ENCODE measurements at places on chromosomes 1 and 21.
A peak's percentile ranks its signal among the peaks of the same experiment; 100 is the strongest.

DNA sequence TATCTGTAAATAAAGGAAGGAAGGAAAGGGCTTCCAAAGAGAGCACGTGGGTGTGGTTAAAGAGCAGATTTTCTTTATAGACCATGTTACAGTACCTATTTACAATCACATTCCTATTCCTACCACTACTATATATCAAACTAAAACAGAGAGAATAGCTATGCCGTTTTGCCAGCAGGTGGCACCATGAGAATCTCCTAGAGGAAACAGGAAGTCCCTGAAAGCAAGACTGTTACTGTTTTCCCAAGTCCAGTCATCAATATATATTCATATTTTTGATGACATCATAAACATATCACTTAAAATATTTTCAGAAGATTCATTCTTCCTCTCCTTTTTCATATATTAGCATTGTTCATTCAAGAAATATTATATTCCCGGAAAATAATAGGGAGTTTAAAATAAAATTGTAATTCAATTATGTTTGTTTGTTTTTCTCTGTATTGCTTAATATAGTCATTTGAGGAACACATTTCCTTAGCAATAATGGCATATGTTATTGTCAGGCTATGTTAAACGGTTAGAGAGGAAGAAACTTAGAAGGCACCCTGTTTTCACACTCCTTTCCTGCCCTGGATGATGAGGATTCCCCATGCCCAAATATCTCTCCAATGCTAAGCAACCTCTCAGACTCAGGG lies 6.6 kb downstream of the CCDC190 start:
- DNase-seq, result peak; percentile 84

DNA sequence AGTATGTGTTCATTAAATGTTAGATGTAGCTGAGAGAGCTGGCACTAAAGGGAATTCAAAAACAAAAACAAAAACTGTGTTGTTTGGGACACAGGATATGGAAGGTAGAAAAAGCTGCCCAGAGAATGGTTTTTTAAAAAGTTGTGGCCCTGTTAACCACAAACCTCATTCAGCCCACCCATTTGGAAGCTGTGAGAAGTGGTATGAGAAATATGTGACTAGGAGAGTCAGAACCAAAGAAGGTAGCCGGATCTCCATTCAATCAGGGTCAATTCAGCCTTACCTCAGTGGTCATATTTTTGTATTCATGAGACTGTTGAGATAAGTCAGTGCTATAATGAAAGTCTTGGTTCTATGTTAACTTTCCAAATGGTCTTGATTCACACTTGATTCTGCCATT lies 29.8 kb upstream of the CACYBP start:
- no peak for DNase-seq

DNA sequence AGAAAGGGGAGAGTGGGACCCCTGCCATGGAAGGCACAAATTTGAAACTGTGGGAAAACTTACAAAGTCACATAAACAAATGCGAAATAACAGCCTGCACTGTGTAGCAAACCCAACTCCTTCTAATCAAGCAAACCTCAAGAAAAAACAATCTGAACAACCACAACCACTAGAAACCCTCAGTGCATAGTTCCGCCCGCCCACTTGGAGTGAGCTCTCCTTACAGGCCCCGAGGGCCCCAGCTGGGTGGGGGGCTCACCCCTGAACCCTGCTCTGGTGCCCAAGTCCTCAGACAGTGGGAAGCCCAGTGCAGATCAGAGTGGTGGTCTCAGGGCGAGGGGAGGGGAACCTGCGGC lies 931 bp upstream of the MXRA8 start:
- DNase-seq, result no peak

GRCh38 chr21:44929799-44930542 lies 9.3 kb upstream of the ITGB2 start:
- DNase-seq, result no peak

DNA sequence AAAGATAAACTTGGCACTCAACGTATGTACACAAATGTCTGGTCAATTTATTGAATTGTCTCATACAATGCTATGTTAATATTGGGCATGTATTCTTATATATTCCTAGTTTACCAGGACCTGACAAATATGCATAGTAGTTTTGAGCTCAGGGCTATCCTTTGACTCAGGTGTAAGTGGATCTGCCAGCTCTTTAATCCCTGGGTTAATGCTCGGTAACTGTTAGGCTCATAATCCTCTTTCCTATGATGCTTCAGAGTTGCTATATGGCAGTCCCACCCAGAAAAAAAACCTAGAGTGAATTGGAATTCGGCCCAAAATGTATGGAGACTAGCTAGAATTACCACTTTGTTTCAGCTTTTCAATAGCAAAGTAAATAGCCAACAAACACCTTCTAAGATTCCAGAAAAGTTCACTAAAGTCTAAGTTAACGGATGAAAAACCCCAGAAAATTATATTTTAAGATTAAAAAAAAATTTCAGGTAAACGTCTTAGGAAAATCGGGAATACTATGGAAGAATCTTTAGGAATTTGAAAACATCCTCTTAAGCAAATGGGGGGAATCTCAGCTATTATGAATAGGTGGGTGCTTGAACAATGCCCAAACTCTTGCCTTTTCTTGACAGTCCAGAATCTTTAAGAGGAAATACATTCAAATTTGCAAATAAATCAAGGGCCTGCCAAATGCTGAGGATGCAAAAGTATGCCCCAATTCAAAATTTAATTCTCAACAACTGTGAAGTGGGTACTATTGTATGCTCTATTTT lies 10.9 kb downstream of the H3-3A start:
- no peak for DNase-seq

DNA sequence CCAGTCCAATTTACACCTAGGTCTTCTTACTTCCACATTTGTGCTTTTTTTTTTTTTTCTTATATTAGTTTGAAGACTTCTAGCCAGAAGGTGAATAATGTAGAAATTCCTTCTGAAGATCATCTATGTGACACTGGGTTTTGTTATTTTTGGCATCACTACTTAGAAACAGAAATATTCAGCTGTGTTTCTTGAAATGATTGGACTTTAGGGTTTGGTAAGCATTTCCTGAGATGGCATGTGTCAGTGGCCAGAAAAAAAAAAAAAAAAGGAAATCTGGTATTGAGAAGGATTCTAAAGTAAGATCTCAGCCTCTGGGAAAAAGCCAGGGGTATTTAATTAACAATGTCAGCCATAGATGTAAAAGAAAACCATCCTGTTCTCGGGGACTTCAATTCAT lies 43.4 kb upstream of the LRRC8C start:
- DNase-seq, result no peak

DNA sequence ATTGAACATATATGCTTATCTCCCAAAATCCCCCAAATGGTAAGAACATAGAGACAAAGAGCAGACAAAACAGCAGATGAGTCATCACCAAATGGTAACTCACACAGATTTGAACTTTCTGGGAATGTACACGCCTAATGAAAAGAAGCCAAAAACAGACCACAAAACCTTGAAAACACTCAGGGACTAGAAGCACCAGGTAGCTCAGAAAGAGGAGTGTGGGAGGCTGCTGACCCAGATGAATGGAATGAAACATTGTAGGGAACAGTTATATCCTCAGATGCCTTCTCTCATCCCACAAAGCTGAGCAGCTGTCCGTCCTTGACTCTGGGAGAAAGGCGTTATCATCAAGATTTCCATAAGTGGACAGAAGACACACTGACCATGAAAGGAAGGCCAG lies 307.0 kb upstream of the USP25 start:
- no peak for DNase-seq

GRCh38 chr1:174169342-174169741 lies 10.0 kb downstream of the RABGAP1L start:
- DNase-seq, result no peak

GRCh38 chr1:7582460-7582972 lies 188.6 kb upstream of the VAMP3 start:
- no peak for DNase-seq

- no peak for DNase-seq
These were observed 54.4 kb upstream of the SCAF4 start for GRCh38 chr21:31786164-31786920.

DNA sequence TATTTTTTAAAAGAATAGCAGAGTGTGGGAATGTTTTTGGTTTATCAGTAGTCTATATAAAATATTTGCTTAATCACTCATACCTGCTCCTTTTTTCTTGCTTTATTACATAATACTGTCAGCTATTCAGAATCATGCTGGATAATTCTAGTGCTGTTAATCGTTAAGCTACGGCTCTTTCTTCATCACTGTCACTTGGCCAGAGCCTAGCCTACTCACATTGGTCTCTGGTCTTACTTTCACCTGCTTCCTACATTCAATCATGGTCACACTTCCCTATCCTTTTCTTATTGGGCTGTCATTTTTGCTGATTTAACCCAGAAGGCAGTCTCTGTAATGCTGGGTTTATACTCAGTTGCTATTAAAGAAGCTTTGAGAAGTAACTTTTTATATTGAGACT lies 2.5 kb downstream of the KLHL20 start:
- DNase-seq, result no peak

GRCh38 chr21:16194095-16194787 lies 464.5 kb downstream of the USP25 start:
- DNase-seq, result peak; percentile 53

DNA sequence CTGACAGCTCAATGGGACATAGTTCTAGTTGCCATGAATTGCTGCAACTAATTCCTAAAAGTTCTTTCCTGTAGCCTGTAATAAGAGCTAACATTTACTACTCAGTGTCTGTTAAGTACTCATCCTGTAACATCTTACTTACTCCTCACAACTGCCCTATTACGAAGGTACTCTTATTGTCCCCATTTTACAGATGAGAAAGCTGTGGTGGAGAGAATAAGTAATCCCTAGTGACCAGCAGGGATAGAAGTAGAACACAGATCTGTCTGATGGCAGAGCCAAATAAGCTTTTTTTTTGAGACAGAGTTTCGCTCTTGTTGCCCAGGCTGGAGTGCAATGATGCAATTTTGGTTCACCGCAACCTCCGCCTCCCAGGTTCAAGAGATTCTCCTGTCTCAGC lies 3.1 kb downstream of the STK40 start:
- no peak for DNase-seq

DNA sequence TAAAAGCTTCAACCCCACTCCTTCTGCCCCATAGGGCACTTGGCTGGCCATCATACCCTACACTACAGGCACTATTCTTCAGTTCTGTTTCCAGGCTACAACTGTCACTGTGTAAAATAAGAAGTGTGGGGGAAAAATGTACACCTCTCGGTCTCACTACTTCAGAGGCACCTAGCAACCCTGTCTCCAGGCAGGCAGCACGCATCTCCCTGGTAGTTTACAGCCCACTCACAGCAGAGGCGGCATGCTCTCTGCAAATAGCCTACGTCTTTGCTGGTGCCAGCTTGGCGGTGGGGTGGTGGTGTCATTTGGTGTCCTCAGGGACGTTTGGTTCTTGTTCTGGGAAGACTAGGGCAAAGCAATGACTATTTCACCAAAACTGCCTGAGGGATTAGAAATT lies 48.2 kb upstream of the BTG3 start:
- no peak for DNase-seq

- DNase-seq, result no peak
These were observed 1131.8 kb upstream of the TMPRSS15 start for GRCh38 chr21:19535356-19535755.

- peak; percentile 82 for DNase-seq
These were observed 18.2 kb downstream of the PHLDA3 start for GRCh38 chr1:201450721-201451291.

DNA sequence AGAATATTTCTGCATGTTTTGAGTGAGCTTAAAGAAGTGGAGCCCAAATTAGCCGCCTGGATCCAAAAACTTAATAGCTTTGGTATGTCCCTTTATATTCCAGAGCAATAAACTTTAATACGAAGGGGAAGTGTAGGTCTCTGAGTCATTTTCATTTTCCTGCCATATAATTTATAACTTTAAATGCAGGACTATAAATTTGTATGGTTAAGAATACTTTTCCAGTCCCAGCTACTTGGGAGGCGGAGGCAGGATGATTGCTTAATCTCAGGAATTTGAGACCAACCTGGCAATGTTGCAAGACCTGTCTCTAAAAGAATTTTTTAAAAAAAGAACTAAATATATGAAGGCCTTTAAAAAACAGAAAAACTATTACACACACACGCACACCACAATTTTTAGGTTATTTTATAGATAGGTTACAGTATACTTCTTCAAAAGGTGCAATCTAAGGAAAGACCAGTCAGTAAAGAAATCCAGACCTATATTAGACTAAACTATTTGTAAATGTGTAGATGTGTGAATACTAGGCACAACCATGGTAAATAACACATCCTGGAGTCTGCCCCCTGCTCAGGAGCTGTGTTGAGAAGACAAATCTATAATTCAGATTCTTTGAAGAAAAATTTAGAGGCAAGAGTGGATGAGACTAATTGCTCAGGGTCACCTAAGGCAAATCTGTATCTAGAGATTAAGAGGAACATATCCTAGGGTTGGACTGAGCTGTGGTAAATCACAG lies 80.3 kb downstream of the TTC3 start:
- DNase-seq, result no peak

DNA sequence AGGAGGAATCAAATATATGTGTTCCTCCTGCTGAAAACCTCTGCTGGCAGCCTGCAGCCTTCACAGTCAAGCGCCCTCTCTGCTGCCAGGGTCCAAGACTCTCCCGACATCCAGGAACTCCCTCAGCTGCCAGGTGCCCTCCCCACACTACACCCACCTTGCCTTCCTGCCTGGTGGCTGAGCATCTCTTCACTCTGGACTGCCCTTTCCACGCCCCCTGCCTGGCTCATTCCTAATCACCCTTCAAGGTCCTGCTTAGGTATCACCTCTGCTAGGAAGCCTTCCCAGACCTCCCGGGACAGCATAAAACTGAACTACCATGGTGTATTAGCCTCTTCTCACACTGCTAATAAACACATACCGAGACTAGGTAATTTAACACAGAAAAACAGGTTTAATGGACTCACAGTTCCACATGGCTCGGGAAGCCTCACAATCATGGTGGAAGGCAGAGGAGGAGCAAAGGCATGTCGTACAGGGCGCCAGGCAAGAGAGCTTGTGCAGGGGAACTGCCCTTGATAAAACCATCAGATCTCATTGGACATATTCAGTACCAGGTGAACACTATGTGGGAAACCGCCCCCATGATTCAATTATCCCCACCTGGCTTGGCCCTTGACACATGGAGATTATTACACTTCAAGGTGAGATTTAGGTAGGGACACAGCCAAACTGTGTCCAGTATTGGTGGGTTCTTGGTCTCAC lies 15.3 kb downstream of the LDLRAD1 start:
- no peak for DNase-seq

GRCh38 chr1:175678471-175678870 lies 64.9 kb downstream of the TNR start:
- peak; percentile 41 for DNase-seq

- DNase-seq, result no peak
These were observed 185.0 kb downstream of the PCP4 start for GRCh38 chr21:40052276-40052675.

GRCh38 chr1:29607236-29607635 lies 370.9 kb downstream of the PTPRU start:
- DNase-seq, result no peak

- no peak for DNase-seq
These were observed 56.5 kb downstream of the GALNT2 start for GRCh38 chr1:230123280-230124185.

- DNase-seq, result no peak
These were observed 510.3 kb downstream of the NPHP4 start for GRCh38 chr1:5481889-5482288.

Measured in kidney capillary endothelial cell (primary cell).